IPS DF 19.7 (cell line): ENCODE measurements at places on chromosomes 7 and 10.

DNA sequence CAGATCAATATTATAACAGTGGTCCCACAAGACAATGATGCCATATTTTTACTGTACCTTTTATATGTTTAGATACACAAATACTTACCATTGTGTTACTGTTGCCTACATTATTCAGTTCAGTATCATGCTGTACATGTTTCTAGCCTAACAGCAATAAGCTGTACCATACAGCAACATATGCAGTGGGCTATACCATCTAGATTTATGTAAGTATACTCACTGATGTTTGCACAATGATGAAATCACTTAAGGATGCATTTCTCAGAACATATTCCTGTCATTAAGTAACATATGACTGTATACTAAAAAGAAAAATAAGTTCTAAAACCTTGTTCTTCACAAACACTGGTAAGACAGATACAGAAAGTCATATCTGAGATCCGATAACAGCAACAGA is 468.6 kb upstream of the SEMA3A start:
- no peak for DNase-seq

- no peak for DNase-seq
These were observed 170.5 kb downstream of the SEPTIN7 start for GRCh38 chr7:35971133-35971891.

DNA sequence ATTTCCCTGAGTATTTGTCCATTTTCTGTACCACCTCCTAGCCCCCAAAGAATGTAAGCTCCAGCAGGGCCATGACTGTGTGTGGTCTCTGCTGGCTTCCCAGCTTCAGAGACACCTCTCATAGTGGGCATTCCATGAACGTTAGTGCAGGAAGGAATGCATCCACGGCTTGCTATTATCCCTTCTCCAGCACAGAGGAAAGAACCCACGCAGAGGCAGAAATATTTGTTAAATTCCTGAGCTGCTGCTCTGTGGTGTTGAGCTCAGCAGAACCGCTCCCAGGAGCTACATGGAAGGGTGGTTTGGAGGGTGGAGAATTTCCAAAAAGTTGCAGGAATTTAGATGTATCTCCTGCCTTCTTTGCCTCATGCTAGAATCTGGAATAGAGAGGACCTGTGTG is 275.2 kb downstream of the POU6F2 start:
- no peak for DNase-seq

DNA sequence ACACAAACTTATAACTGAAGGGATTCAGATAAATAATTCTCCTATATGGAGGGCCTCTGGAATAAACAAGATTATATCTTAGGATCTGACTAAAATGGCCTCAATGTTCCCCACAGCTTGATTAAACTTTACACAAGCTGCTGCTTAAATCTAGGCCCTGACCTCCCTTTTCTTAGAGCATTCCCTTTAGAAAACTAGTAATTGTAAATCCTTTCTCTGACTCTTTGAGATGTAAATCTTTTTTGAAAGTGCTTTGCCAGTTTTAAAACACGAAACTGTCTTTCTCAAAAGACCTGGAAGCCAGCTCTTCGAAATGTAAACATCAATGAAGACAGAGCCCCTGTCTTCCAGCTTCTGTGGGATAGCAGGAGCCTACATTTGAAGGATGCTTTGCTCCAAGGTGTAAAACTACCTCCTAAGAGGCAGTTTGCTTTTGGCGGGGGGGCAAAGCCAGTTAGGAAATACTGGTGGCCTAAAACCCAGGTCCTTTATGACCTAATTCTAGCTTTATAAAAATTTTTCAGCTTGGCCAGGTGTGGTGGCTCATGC is 758.7 kb downstream of the CNTNAP2 start:
- no peak for DNase-seq

GRCh38 chr7:17374654-17375053 is 76.2 kb downstream of the AHR start:
- no peak for DNase-seq
